ENCODE measurements at places on chromosomes 6 and 20.

GRCh38 chr6:142944124-142945048 is 590 bp downstream of the HIVEP2 start:
- DNase-seq: peak; percentile 81

GRCh38 chr6:111559188-111560097 is 46.2 kb downstream of the TRAF3IP2 start:
- no peak for DNase-seq

DNA sequence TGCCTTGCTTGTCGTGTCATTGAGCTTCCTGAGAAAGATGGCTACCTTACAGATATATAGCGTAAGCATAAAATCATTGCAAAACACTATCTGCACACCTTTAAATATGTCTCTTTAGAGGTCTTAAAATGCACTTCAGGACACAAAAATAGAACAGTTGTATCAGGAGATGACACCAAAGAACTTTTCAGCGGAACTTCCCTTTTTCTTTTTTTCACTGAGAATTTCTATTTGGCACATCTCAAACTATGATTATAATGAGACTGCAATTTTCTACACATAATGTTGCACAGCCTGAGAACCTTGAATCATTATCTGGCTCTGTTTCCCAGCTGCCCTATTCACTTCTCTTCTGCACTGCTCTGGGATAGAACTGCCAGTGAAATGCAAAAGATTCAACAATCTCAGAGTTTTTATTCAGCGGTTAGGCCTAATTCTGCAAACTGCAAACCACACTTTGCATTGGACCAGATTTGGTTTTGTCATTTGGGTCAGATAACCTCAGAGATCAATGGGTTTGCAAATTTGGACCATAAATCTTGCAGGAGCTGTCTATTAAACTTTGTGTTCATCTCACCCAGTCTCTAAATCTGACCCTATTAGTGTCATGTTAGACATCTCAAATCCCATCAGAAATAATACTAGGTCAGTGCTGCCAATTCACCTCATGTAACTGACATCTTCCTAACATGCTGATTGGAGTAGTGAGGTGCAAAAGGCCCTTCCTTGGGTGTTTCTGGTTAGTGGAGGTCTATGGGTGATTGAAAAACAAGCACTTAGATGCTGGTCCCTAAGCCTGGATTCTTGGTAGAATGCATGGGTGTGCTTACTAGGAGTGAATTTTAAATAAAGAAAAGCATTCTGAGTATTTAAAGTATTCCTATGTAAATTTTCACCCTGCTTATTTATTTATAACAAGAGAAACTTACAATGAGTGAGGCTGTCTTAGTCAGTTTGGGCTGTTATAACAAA is 382.7 kb downstream of the UTRN start:
- no peak for DNase-seq

- DNase-seq: no peak
These were observed 77.0 kb downstream of the DTNBP1 start for GRCh38 chr6:15585760-15586214.

GRCh38 chr20:45946149-45946970 is 11.9 kb downstream of the PCIF1 start:
- no peak for DNase-seq

GRCh38 chr6:153231048-153231646 is 100.1 kb upstream of the RGS17 start:
- peak; percentile 48 for DNase-seq

DNA sequence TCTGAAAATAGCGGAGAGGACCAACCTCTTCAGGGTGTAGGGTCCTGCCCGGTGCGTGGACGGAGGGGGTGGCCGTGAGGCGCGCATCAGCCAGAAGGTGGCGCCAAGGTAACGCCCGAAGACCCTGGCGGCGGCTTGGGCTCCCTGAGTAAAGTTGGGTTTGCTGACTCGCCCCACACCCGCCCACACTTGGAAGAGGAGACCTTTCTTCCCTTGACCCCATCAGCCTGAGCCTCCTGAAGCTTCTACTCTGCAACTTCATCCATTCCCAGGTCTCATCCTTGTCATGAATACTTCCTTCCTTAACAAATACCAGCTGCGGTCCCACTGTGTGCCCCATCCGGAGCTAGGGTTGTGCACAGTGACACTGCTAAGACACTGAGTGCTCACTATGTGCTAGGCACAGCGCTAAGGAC is 14.6 kb downstream of the CD40 start:
- DNase-seq: peak; percentile 81

DNA sequence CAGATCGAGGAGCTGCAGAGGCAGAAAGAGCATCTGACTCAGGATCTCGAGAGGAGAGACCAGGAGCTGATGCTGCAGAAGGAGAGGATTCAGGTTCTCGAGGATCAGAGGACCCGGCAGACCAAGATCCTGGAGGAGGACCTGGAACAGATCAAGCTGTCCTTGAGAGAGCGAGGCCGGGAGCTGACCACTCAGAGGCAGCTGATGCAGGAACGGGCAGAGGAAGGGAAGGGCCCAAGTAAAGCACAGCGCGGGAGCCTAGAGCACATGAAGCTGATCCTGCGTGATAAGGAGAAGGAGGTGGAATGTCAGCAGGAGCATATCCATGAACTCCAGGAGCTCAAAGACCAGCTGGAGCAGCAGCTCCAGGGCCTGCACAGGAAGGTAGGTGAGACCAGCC is 26.2 kb downstream of the C20orf173 start:
- no peak for DNase-seq

GRCh38 chr6:33029328-33030184 is 20.2 kb upstream of the HLA-DOA start:
- DNase-seq: peak; percentile 22

GRCh38 chr20:46642265-46642968 is 8.8 kb downstream of the SLC13A3 start:
- no peak for DNase-seq

DNA sequence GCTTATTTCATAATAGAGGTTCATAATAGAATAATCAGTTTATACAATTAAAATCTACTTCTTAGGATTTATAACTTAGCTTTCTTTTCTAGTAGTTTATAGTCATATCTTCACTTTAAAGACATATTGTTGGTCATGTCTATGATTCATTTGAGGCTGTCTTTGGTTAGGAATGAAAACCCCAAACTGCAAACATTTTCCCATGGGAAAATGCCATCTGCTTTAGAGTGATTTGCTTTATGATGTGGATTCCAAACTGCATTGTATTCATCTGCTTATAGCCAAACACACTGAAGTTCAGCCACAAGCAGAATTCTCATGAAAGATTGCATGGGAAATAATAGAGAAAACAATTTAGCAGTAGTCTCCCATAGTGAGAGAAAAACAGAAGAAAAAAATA is 128.0 kb downstream of the RFPL4B start:
- no peak for DNase-seq

DNA sequence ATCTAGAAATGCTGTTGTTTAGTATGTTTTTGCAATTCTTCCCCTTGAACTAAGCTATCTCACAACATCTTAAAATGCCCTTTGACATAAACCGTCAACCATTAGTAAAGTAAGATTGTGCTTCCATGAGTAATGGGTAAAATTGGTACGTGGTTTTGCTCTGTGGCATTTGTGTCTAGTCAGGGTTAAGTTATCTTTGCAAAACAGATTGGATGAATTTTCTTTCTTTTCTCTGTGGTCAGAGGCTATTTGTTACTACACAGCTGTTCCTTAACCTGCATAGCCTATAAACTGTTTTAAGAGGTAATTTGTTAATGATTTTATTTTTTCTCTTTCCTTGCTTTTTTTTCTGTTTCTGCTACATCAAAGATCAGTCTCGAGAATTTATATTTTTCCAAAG is 75.4 kb downstream of the RPP40 start:
- no peak for DNase-seq

- no peak for DNase-seq
These were observed 238.5 kb downstream of the FARS2 start for GRCh38 chr6:5499644-5500306.

DNA sequence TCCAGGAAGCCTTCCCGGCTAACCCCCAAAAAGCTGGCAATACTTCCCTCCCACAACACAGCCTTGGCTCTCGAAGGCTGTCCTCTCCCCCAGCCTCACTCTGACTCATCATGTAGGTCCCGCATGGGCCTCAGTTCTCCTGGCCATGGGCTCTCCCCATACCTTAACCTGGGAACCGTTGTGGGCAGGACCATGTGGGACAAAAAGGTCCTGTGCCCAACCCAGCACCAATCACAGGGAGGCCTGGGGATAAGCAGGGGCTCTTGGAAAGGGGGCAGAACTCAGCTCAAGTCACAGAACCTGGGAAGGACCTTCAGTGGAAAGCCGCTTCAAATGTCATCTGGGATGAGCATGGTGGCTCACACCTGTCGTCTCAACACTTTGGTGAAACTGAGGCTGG is 45.5 kb downstream of the MRPL14 start:
- no peak for DNase-seq

DNA sequence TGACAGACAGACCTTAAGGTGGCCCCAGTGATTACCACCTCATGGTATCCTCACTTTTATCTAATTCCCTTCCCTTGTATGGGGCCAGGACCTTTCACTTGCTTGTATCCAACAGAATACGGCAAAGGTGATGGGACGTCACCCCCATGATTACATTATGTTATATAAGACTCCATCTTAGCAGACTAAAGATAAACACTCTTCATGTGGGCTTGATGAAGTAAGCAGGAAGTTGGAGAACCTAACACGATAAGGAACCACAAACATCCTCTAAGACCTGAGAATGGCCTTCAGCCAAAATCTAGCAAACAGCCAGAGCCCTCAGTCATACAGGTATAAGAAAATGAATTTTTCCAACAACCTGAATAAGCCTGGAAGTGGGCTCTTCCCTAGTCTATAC is 8.0 kb downstream of the SLC17A3 start:
- no peak for DNase-seq

- no peak for DNase-seq
These were observed 8.9 kb upstream of the UNC93A start for GRCh38 chr6:167282165-167282564.

GRCh38 chr6:169545982-169546381 is 155.8 kb downstream of the WDR27 start:
- no peak for DNase-seq

GRCh38 chr20:50996901-50997865 is 25.7 kb downstream of the KCNG1 start:
- no peak for DNase-seq

GRCh38 chr6:38492031-38492430 is 147.7 kb downstream of the BTBD9 start:
- DNase-seq: no peak

GRCh38 chr6:35419417-35419816 is 32.7 kb upstream of the FANCE start:
- no peak for DNase-seq

- DNase-seq: no peak
These were observed 230.1 kb upstream of the SUPT3H start for GRCh38 chr6:45607798-45608197.

- DNase-seq: no peak
These were observed 63.4 kb upstream of the CEP85L start for GRCh38 chr6:118714756-118715155.

GRCh38 chr6:18117136-18117535 is 5.3 kb downstream of the NHLRC1 start:
- DNase-seq: no peak

DNA sequence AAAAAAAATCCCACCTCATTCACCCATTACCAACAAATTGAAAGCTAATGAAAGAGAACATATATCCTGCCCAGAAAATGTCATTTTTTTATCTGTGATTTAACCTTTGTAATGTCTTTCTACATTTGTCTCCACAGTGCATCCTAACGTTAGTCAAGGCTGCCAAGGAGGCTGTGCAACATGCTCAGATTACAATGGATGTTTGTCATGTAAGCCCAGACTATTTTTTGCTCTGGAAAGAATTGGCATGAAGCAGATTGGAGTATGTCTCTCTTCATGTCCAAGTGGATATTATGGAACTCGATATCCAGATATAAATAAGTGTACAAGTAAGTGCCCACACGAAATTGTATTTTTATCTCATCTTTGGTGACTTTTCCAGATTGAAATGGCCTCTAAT is 30.0 kb downstream of the RSPO3 start:
- DNase-seq: no peak

- no peak for DNase-seq
These were observed 7.4 kb downstream of the FOXA2 start for GRCh38 chr20:22576733-22577514.

- no peak for DNase-seq
These were observed 88.8 kb upstream of the SOX4 start for GRCh38 chr6:21504790-21505189.

DNA sequence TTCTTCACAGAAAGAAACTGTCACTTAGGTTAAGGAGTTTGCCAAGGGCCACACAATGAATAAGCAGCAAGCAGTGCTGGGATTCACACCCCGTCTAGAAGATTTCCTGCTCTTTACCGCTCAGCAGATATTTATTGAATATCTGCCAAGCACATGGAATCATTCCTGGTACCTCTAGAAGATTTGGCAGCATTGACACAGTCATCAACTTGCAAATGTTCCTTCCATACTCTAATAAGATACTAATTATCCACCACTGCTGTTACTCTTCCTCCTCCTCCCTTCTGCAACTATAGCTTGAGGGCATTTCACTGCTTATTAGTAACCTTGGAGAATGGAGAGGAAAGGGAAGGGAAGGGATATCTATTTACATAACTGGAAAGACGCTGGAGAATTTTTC is 13.0 kb downstream of the MOXD1 start:
- no peak for DNase-seq

- DNase-seq: no peak
These were observed 12.2 kb upstream of the C6orf58 start for GRCh38 chr6:127564761-127565160.

- DNase-seq: peak; percentile 37
These were observed 386.5 kb upstream of the SULF2 start for GRCh38 chr20:48171626-48172356.

DNA sequence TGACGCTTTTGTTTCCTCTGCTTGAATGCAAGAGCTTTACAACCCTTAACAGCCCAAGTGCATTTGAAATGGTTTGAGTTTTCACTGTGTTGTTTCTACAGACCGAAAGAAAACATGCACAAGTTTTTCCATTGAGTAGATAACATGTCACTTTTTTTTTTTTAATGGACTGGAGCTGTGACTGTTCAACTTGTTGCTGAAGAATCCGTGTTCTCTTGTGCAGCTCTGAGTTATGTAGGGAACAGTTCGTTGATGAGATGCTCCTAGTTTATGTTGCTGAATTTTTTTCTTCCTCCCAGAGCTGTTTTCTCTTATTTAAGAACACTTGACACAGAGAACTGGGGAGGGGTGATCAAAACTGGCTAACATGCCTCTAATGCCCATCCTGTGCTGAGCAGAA is 89.3 kb downstream of the DTD1 start:
- DNase-seq: no peak

GRCh38 chr6:41059556-41059955 is 6.6 kb downstream of the APOBEC2 start:
- no peak for DNase-seq

GRCh38 chr6:13468839-13469238 is 18.6 kb downstream of the GFOD1 start:
- no peak for DNase-seq

DNA sequence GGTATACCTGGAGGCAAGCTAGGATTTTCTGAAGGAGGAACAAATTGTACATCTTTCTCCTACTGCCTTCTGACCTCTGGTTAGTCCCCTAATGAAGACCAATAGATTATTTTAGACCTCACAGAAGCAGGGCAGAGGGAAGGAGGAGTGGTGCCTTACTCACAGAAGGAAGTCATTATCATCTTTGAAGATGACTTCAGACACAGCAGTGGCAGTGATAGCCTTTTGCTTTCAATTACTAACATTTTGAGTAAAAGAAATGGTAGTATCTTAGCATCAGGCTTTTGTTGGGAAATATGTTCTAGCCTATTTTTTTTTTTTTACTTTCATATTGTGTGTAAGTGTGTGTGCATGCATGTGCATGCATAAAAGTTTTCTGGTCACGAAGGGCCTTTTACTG is 164.2 kb upstream of the PLN start:
- no peak for DNase-seq

All from dorsolateral prefrontal cortex (tissue), 122 donors.